M059J (cell line): ENCODE measurements at places on chromosomes 5 and 9.

DNA sequence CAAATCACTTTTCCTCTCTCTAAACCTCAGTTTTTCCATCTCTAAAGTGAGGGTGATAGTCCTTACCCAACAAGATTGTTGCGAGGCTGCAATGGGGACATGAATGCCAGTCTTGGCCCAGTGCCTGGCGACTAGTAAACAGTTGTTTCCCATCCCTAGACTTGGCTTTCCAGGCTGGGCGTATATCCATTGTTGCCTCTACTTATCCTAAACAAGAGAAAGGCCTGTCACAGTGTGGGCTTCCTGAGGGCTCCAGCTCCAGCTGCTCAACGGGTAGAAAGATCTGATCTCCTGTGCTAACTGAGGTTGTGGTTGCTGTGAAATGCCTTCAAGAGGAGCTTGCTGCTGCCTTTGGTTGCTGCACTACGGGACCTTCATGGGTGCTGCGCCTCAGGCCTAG lies 142.0 kb downstream of the NSG2 start:
- DNase-seq = no peak

DNA sequence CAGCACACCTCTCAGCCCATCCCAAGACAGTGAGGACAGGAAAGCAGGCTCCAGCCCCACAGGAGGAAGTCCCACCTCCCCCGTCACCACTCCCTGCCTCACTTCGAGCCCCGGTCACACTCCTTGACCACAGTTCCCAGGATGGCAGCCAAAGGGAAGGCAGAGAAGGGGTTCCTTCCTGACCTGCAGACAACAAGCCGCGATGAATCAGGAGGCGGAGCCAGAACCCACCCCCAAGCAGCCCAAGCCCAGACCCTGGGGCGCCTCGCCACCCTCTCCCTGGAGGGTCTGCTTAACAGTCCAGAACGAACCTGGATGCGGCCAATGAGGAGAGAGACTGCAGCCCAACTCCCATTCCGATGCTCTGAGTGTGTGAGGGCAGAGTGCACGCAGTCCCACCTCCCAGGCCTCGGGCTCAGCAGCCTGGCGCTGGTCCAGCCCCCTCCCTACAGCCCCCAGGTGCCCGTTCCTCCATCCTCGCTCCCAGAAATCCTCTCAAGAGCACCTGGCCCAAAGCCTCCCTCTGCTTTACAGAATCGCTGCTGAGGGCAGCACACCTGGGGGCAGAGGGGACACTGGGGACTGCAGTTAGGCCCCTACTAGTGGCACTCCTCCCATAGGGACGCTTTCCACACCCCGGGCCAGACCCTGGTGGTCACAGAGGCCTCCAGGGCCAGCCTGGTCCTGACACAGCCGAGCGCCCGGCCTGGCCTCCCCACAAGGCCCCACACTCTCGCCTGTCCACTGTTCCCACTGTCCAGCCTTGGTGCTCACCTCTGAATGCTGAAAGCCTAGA lies 69.6 kb upstream of the LRRTM2 start:
- DNase-seq = peak; percentile 90

DNA sequence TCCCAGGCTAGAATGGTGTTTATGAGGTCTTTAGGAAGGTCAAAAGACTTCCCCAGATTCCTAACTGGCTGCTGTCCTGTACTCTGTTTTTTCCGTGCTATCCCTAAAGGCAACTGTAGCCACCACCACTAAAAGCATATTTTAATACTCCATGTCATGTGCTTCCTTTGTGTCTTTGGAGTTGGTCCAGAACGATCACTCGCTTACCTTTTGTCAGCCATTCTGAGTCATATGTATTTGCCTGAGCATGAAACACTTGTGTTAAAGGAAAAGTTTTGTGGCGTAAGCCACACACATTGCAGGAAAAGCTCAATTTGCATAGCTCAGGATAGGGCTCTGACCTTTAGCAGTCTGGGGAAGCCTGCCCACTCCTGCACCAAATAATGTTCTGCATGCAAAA lies 299.6 kb downstream of the NTRK2 start:
- peak; percentile 90 for DNase-seq

DNA sequence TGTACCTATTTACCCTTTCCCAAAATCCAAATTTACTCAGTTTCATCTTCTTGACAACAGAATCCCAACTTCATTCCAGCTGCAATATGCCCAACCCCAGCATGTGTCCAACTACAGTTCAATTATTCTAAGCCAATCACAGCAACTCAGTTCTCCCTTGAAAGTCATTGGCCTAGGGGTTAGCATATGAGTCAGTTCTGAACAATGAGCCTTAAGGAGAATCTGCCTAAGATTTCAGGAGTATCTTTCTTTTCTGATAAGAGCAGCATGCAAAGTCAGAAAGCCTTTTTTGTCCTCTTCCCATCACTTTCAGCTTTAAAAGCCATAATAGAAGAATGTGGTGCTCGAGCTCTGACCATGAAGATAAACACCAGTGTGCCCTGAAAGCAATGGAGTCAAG lies 44.4 kb upstream of the RASGRF2 start:
- peak; percentile 55 for DNase-seq

- no peak for DNase-seq
These were observed 74.6 kb downstream of the LMNB1 start for GRCh38 chr5:126851501-126852011.

DNA sequence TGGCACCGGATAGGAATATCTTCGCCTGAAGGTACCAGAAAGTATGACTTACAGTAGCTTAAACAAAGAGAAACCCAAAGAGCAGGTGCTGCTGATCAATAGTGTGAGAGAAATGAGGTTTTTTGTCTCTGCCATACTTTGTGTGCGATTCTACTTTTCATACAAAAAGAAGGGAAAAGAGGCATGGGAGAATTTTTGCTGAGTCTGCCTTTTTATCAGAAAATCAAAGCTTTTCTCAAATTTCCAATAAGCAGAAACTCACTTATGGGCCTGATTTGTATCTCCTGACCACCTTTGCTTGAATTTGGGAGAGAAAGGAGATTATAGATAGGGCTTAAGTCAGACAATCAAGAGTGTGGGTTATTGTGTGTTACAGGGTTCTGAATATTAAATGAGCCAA lies 65.5 kb upstream of the TAF11L2 start:
- DNase-seq = no peak
